Daoy (cell line): ENCODE measurements at places on chromosomes 4 and X.

GRCh38 chrX:63439580-63439979, 88.4 kb upstream of the SPIN4 start:
- no peak for DNase-seq

GRCh38 chrX:106608016-106608415, 3.8 kb upstream of the RADX start:
- DNase-seq: peak; percentile 1

GRCh38 chrX:150610043-150610442, 41.6 kb downstream of the MTM1 start:
- DNase-seq: no peak

DNA sequence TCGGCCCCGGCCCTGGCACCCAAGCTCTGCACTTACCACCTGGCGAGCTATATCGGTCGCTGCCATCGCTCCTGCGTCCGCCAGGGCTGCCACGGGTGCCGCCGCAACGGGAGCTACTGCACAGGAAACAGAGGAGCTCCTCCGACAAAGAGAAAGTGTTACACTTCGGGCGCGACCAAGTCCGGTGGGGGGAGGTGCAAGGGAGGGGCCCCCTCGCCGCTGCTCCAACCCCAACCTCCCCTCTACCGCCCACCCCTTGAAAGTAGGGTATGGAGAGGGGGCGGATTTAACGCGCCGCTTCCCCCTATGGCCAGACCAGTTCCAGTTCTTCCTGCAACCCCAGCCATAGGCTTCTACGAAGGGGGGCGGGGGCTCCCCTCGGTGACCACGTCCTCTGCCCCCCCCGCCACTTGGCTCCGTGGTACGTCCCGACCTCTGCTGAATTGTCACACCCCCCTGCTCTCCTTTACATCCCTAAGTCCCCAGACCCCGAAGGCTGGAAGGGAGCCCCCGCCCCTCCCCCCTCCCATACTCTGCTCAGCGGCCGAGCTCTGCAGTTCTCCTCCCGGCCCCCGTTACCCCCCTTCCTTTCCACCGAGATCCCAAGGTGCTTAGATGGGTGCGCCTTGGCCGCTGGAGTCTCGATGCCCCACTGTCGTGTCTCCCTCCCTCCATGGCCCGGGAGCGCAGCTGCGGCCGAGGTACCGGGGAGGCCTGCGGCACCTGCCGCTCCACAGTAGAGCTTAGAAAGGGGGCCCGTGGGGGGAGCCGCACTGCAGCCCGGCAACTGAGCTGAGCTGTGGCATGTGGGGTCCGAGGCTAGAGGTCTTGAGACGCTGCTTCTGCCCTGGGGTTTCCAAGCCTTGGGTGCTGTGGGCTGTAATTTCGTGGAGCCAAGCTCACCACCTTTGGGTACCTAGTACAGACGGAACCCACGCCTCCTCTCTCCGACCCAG, at the start of gene SEPTIN6:
Gene SEPTIN6 (minus strand): TSS at position 129 of the 956 bp plus-strand sequence. CDS start 63 bp downstream, at position 66.
- peak; percentile 74 for DNase-seq

- DNase-seq: no peak
Measured at GRCh38 chrX:116379854-116380253, 56.6 kb upstream of the SLC6A14 start.

DNA sequence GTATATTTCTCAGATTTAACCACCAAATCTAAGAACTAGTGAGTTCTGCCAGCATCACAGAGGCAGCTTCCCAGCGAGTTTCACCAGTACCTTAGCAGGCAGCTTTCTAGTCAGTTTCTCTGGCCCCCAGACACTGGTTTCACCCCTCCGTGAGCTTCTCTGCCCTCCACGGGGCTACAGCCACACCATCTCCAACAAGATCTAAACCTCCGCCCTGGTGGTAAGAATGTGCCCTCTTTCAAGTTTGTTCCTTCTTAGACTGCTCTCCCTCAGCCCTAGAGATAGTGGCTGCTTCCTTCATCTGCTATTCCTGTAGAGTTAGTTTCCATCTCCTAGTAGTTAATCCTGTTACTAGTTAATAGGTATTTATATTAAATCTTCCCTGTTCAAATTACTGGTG, 60.5 kb upstream of the TAB3 start:
- no peak for DNase-seq

- no peak for DNase-seq
Measured at GRCh38 chr4:8459867-8460445, 19.4 kb downstream of the TRMT44 start.

DNA sequence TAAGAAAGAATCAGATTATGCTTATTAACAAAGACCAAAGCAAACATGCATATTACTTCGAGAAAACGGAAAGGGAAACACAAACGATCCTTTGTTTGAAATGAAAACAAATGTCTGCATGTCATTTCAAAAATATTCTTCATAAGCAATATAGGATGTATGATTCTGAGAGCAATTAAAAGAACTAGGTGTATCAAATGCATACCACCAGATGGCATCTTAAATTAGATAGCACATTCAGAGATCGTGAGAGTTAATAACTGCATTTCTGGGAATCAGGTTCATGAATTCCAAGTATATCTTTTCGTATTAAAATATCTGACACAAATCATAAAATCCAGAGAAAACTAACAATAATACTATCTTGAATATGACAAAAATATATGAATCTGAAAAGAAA, 159.5 kb downstream of the PPP3CA start:
- no peak for DNase-seq

DNA sequence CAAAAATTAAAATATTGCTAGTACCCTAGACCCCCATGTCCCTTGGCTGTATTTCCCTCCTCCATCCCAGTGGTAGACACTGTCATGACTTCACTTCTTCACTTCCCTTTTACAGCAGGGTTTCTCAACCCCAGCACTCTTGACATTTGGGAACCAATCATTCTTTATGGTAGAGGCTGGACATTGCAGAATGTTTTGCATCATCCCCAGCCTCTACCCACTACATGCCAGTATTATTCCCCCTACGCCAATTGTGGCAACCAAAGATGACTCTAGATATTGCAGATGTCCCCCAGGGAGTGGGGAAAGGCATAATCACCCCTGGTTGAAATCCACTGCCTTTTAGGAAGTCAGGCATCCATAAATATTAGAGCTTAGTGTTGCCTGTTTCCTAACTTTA, 138.6 kb downstream of the AMELX start:
- no peak for DNase-seq

- no peak for DNase-seq
Measured at GRCh38 chr4:113957956-113958355, 21.5 kb downstream of the ARSJ start.

GRCh38 chrX:38220024-38220414, 652 bp downstream of the SRPX start:
- DNase-seq: peak; percentile 54

DNA sequence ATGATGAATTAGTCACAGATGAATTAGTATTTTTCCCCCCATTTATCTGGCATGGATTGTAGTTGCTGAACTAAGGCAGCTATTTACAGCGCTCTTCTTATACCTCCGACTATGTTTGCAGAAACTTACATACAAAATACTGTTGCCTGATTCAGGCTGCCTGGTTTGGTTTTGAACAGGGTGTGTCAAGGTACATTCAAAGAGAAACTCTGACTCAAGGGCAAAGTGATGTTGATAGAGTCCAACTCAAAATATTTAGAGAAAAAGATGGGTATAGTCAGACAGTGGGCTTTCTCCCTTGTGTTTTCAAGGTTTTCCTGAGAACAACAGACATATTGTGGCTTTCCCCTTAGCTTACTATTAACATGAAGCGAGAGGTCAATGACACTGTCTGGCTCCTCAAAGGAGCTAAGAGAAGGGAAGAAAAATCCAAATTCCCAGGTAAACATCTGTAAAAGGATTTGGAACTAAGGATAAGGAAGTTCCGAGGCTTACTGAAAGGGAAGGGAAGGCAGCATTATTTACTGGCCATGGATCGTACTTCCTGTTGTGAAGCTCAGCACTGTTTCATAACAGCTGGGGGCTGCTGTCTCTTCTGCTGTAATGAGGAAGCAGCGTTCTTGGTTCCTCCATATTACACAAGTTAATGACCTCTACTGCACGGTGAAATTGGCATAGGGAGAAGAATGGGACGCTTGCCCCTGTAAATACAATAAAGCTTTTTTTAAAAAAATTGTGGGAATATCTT, 30.9 kb downstream of the FAM9C start:
- DNase-seq: no peak

- no peak for DNase-seq
Measured at GRCh38 chr4:524196-524595, 25.2 kb downstream of the PIGG start.

GRCh38 chrX:45903781-45904201, 641.4 kb downstream of the ZNF674 start:
- no peak for DNase-seq

DNA sequence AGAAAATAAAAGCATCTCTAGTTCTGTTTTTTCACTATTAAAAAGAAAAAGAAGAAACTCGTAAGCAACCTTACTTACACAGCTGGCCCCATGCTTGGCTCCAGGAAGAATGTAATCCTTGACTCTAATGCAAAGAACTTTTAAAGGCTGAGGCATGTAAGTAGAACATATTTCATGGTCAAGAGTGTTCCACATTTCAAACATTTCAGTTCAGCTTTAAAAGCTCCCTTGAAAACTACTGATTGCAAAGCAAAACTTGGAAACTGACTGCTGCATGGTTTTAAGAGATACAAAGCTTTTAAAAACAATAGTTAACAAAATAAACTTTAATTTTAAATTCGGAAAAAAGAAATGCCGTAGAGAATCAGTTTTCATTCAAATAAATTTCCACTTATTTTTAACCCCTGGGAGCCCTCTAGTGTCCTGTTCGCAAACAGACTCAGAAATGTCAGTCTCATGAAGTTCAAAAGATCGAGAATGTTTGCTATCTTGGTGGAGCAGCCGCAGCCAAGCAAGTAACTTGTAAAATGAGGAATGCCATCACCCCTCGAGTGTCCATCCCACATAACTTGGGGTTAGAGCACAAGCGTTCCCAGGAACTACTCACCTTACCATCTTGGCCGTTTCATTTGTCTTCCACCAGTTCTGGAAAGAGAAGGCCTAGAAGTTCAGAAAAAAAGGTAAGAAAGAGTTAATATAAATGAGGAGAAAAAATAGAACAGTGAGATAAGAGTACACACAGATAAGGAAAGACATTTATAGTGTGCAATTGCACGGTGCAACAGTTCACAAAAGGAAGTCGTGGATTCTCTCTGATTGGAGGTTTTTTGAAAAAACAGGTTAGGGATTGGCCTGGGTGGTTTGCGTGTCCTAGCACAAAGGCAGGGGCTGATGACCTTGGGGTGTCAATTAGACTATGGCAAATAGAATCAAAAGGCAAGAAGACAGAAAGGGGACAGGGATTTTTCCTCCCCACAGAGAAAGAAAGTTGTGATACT, at the start of gene GASK1B:
Gene GASK1B (minus strand): TSS at position 765 of the 998 bp plus-strand sequence. CDS start 1,650 bp downstream, outside the sequence.
- peak; percentile 22 for DNase-seq

- no peak for DNase-seq
Measured at GRCh38 chr4:44916411-44916810, 190.1 kb upstream of the GNPDA2 start.

GRCh38 chr4:7500404-7500803, 65.7 kb upstream of the PSAPL1 start:
- no peak for DNase-seq

DNA sequence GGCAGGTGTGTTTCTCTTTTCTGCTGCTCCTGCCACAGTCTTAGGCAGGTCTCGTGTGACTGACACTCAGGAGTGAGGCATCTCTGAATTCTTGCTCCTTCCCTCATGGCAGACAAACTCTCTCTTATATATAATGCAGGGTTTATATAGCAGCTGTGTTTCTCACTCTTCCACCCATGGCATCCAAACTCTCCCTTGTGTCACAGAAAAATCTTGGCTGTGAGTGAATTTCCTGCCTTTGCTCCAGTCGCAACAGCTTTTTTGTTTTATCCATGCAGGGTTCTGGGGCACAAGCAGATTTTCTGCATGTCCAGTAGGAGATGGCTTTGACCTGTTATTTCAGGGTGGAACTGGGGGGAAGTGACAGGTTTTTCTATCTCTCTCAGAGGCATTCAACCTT, 1275.5 kb downstream of the ADGRL3 start:
- DNase-seq: no peak

DNA sequence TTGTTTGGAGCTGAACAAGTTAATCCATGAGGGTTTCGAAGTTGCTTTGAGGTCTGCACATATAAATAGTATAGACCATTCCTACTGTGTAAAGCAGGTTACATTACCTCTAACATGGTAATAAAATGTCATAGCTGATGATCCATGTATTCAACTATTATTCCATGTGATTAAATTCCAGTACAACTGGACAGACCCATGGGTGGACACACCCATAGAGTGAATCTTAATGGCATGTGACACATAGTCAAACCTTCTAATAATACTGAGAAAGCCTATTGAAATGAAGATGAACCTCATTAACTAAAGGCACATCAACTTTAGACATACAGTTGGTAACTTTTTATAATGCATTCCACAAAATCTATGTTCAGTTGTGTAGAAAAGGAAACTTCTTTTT, 28.5 kb downstream of the FHIP1A start:
- DNase-seq: no peak

DNA sequence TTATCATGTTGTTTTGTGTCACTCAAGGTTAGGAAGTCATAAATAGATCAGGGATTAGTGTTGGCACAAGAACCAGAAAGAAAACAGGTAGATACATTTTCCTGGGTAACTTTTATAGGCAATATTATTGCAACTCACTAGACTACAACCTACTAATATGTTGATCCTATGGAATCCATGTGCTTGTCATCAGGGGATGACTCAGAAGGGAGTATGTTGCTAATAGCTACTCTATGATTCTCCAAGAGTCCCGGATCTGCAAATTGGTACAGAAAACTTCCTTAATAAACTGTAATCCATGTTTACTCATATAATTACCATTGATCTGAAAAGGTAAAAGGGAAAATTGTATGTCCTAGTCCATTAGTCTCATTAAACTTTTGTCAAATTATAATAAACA, 11.7 kb upstream of the GNRHR start:
- no peak for DNase-seq

GRCh38 chrX:44906041-44906440, 33.1 kb downstream of the KDM6A start:
- no peak for DNase-seq
